ENCODE measurements at places on chromosomes 1 and 21.

- no peak for DNase-seq
These were observed 76.3 kb downstream of the MORN1 start for GRCh38 chr1:2314803-2315673.

- no peak for DNase-seq
These were observed 1244.8 kb upstream of the TMPRSS15 start for GRCh38 chr21:19648391-19648790.

DNA sequence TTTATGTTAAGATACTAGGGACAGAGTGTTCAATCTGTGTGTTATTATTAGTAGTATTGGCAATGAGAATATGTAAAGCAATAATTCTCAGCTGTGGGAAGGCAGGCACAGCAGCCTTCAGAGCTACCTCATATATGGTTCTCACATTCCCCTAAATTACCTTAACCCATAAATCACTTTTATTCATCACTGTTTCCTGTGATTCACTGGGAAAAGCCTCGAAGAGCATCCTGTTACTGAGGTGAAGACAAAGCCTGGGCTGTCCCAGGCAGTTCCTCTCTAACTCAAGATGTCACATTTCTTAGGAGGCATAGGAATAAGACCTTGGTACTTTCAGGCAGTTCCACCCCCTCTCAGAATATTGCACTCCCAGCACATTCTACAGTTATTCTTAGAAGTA is 965.7 kb downstream of the NCAM2 start:
- no peak for DNase-seq

DNA sequence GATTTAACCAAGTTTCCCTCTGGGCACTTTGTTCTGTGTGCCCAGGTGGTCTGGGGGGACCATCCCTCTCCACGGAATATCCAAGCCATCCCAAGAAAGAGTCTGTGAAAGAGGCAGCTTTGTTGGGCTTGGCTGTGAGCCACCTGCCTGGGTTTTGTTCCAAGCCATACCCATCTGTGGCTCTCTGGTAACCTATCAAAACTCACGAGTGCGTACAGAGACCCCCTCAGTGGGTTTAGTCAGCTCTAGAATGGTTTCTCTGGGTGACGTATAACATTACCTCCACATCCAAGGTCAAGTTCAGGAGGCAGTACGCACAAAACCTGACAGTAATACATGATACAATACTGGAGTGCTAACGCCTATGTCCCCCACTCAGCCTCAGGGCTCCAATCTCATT is 54.2 kb downstream of the DNTTIP2 start:
- no peak for DNase-seq

DNA sequence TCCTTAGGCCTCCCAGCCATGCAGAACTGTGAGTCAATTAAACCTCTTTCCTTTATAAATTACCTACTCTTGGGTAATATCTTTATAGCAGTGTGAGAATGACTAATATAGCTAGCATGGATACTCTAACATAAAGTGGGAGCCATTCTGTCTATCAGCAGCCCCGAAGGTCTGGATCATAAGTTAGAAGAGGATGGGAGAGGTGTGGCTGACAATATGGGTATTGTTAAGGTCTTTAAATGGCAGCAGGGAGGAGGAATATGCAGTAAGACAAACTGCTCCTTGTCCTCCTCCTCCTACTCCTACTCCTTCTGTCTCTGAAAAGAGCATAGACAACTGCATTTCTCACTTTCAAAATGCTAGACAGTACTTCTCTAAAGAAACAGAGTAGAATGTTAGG is 214.0 kb upstream of the C1orf87 start:
- DNase-seq, result no peak

- DNase-seq, result no peak
These were observed 7.0 kb upstream of the C1orf174 start for GRCh38 chr1:3907031-3907534.

GRCh38 chr1:73755649-73756048 is 442.3 kb downstream of the LRRIQ3 start:
- DNase-seq, result peak; percentile 48

DNA sequence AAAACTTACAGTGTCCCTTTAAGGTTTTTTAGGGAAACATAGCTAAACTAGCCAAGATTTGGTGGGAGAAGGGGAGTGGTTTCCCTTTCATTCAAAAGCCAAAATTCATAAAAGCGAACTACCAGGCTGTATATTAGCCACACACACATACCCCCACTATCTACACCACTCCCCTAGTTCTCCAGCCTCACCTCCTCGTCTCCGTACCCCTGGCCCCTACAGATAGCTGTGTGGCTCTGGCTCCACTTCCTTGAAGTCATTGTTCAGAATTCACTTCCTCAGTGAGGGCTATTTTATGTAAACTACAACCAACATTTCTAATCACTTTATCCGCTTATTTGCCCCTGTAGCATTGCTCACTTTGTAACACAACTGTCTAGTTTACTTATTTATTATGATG is 5.3 kb upstream of the DPH5 start:
- DNase-seq, result no peak

DNA sequence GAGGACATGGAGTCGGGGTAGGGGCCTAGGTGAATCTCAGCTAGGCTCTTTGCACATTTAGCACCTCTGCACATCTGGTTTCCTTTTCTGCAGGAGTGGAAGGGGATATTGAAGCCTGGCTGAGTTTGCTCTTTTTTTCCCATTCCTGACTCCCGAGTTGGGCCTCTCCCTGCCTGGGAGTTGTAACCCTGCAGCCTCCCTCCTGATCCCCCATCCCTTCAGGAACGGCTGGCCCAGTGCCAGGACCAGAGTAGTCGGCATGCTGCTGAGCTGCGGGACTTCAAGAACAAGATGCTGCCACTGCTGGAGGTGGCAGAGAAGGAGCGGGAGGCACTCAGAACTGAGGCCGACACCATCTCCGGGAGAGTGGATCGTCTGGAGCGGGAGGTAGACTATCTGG is 836 bp downstream of the OLFML3 start:
- no peak for DNase-seq

DNA sequence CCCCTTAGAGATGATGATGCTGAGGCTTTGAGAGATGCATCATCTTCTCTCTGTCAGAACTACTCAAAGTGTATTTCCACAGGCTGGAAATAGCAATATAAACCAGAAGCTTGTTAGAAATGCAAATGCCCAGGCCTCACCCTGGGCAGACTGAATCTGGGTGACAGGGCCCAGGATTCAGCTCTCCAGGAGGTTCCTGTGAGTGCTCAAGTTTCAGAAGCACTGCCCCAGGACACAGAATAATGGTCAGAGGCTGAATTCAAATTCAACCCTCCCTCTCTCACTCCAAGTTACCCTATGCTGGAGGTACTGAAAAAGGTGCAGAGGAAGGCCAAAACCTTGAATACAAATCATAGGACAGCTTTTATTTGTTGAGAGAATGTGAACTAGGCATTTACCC is 98.5 kb upstream of the NGF start:
- DNase-seq, result no peak

GRCh38 chr1:177755851-177756560 is 213.9 kb downstream of the SEC16B start:
- DNase-seq, result no peak

GRCh38 chr1:201430776-201431175 is 9.2 kb upstream of the TNNI1 start:
- no peak for DNase-seq

DNA sequence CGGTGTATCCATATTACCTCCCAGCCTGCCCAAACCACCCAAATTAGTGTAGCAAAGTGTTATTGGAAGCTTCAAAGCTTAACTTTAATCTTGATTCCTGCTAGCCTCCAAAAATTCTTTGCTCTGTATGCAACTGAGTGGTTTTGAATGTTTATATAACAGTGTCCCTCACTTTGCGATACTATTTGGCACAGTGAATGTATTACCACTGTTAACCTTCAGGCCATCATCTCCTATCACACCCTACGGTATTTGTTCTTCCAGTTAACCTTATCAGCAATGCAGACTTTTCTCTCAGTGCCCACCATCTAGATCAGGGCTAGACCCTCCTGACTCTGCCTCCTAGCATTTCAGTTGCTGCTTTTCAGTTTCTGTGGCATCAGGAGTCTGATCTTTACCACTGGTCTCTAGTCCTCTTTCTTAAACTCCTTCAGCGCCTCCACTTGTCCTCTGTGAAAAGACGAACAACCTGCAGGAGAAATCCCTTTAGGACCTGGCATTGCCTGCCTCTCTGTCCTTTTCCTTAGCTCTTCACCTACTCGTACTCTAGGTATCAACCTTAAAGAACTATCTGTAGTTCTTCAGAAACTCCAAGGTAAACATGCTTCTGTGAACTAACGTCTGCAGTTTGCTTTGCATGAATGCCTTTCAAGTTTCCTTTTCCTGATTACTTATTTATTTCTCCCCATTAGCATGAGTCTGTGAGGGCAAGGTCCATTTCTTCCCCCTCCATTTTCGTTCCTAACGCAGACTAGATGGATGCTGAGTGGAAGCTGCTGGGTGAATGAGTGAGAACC is 71.7 kb downstream of the SNX7 start:
- no peak for DNase-seq

- DNase-seq, result no peak
These were observed 253.1 kb upstream of the ADGRL4 start for GRCh38 chr1:79259390-79260336.

GRCh38 chr1:163821679-163822078 is 499.9 kb downstream of the NUF2 start:
- no peak for DNase-seq

- DNase-seq, result no peak
These were observed 152.0 kb upstream of the GRIK3 start for GRCh38 chr1:37186246-37186756.

DNA sequence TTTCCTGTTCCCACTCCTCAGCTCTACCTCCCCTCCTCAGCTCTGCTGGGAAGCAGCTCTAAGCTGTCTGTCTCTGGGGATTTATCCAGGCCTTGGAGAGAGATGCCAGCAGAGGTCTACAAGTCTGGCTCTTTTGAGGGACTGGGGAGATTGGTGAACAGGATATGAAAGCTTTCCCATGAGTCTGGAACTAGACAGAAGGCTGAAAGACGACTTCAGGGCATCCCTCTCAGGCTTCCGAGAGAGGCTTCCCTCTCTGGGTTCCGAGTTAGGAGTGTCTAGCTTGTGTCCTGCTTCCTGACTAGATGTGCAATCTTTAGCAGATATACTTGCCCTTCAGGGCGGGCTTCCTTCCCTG is 733 bp downstream of the TMEM35B start:
- peak; percentile 50 for DNase-seq

DNA sequence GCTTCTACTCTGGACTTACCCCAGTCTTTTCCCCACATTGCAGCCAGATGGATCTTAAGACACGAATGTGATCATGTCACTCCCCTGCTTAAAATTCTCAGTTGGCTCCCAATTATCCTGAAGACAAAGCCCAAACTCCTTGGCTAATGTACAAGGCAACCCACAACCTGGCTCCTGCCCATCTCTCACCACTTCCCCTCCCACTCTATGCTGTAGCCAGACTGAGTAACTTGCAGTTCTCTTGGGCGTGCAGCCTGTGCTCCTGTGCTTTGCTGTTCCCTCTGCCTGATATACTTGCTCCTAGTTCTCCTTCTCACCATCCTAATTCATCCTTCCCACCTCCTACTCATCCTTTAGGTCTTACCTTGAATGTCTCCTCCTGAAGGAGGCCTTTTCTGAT is 56.2 kb downstream of the LGR6 start:
- no peak for DNase-seq

- DNase-seq, result no peak
These were observed 80.1 kb downstream of the FCRL5 start for GRCh38 chr1:157472056-157472701.

- no peak for DNase-seq
These were observed 99.5 kb upstream of the DUSP10 start for GRCh38 chr1:221841251-221841982.

DNA sequence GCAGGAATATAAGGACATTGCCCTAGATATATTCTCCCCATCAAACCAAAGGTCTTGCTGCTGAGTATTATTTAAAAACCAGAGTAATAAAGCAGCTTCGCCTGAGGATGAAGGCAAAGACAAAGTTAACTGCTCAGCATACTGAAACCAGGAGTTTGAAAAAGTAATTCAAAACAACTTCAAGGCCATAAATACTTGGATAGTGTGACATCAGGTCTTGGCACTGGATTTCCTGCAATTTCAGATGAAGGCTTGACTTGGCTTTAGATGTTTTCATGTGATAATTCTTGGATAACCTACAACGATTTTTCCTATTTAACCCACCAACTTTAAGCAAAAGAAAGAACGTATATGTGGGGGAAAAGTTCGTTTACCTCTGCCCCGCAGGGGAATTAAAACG is 10.6 kb downstream of the SOD1 start:
- DNase-seq, result no peak

DNA sequence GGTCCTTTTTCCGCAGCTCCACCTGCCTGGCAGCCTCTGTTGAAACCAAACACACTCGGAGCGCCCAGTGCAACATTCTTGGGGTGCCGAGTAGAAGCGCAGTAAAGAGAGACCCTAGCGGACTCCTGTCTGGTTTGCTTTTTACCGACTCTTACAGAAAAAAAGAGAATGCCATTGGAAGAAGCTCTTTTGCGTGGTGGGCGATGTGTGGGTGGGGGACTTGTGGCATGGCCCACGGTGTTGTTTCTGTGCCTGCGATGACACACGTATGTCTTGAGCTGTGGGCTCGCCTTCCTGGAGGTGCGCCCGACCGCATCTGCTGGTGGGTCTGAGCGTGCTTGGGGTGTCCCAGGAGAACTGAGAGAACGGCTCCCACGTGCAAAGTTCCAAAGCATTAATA is 7.3 kb upstream of the BARHL2 start:
- no peak for DNase-seq

- no peak for DNase-seq
These were observed 95.4 kb downstream of the C1orf94 start for GRCh38 chr1:34272152-34272551.

DNA sequence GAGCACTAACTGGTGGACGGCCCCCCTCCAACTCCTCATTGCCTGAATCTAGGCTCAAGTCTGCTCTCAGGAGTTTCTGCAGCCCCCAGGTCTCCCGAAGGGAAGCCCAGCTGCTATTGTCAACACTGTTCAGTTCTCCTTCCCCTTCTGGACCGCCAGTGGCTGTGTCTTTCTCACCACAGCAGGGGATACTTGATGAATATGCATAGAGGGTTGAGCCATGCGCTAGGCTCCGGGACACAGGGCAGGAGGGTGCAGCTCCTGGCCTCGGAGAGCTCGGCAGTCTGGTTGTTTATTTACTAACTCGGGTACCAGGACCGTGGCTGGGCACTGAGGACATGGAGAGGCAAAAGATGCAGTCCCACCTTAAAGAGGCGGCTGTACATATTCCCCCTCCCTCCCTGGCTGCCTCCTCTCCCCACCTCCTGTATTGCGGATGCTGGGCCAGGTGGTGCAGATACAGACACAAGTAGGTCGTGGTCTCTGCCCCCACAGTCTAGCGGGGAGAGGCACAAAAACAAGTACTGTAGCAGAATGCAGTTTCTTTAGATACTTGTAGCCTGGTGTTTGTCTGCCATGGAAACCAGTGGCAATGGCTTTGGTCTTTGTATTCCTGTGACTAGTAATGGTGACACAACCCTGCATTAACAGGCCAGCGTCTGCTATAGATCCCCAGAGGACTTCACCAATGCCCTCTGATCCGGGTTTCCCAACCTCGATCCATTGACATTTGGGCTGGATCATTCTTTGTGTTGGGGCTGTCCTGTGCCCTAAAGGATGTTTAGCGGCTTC is 26.2 kb downstream of the ARHGEF10L start:
- DNase-seq, result no peak

GRCh38 chr1:207698822-207699483 is 52.9 kb upstream of the CD46 start:
- DNase-seq, result peak; percentile 23

GRCh38 chr1:44031252-44032169 is at the start of gene SLC6A9:
SLC6A9 (minus strand) TSS chr1:44031462; CDS start chr1:44024277, 7,185 bp downstream.
- DNase-seq, result peak; percentile 85

GRCh38 chr1:19654386-19654785 is 10.3 kb downstream of the NBL1 start:
- DNase-seq, result no peak

- DNase-seq, result no peak
These were observed 82.6 kb downstream of the C1orf21 start for GRCh38 chr1:184469396-184469795.

All from NCI-H510A (cell line).